ENCODE measurements at places on chromosomes 11 and 22.

- no peak for DNase-seq
These were observed 61.3 kb downstream of the RCN1 start for GRCh38 chr11:32152216-32152615.

GRCh38 chr22:37043828-37044538 is 7.6 kb upstream of the KCTD17 start:
- DNase-seq = peak; percentile 90

DNA sequence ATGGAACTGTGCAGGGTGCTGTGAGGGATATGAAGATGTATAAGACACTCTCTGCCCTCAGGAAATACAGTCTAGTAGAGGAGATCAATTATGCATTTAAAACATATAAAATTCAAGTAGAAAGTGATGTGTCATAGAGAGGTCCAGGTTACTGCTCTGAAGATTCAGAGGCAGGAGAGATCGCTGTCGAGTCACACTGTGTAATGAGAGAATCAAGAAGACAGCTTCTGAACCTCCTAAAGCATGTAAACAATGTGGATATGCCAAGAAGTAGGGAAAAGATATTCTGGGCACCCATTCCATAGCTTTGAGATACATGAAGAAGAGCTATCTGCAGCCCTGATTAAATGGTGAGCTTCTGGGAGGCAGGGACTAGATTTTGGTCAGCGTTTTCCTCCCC is 16.7 kb downstream of the SSH3 start:
- no peak for DNase-seq

- no peak for DNase-seq
These were observed 121.1 kb downstream of the KIRREL3 start for GRCh38 chr11:126879516-126879915.

- DNase-seq = no peak
These were observed 15.1 kb downstream of the STX3 start for GRCh38 chr11:59770319-59770718.

DNA sequence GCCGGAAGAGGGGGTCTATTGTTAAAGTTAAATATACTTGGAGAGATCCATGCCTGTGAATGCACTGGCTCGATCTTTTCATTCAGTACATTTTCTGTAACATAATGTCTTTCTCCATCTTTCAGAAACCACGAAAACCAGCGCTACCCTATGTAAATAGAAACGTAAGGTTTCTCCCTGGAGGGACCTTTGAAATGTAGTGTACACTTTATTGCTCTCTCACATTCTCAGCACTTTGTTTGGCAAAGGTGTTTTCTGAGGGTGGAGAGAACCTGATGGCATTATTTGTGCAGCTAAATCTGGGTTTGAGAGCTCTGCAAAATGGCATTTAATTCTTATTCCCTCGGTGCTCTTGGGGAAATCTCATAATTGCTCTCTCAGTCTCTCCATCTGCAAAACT is 468.4 kb downstream of the NELL1 start:
- no peak for DNase-seq

- DNase-seq = no peak
These were observed 29.2 kb upstream of the PDE2A start for GRCh38 chr11:72703267-72704008.

- peak; percentile 52 for DNase-seq
These were observed 5.9 kb upstream of the BDNF start for GRCh38 chr11:27705873-27706820.

- DNase-seq = no peak
These were observed 50.1 kb downstream of the DNHD1 start for GRCh38 chr11:6547177-6547576.

- DNase-seq = no peak
These were observed 47.1 kb downstream of the PLEKHA7 start for GRCh38 chr11:16966930-16967671.

DNA sequence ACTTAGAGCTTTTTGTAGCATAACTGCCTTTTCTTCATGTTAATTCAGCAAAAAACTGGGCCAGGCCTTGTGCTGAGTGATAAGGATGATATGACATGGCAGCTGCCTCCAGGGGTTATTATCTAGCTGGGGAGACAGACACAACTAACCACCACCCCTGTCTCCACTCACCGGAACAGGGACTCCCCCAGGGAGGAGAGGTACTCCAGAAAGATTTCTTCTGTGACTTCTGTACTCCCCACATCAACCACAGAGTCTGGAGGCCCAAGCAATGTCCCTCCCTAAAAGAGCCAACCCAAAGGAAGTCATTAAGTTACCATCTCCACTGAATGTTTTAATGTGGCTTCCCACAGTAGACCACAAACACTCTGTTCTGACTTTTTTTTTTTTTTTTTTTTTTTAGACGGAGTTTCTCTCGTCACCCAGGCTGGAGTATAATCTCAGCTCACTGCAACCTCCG is 14.3 kb upstream of the PMM1 start:
- peak; percentile 97 for DNase-seq

GRCh38 chr11:81963018-81963417 is 770.6 kb downstream of the FAM181B start:
- peak; percentile 47 for DNase-seq

DNA sequence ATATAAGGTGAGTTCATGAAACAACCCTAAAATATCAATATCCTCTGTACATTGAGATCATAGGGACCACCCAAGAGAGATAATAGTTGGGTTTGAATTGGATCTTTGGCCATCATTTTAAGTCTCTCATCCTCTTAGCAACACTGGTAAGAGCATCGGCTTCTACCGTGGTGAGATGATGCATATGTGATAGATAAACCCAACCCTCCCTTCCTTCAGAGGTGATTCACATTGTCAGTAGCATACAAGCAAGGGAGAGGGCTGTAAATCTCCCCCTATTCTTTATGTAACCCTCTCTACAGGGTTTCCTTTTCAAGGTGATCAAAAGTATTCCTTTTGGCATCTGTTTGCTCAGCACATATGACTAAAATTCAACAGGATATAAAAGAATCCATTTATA is 102.4 kb upstream of the MTMR2 start:
- no peak for DNase-seq

GRCh38 chr11:130403967-130404366 is 24.4 kb downstream of the ADAMTS8 start:
- DNase-seq = no peak

GRCh38 chr11:109034339-109034696 is 369.4 kb downstream of the DDX10 start:
- DNase-seq = no peak

GRCh38 chr11:73931039-73931645 is 19.7 kb upstream of the DNAJB13 start:
- peak; percentile 88 for DNase-seq

DNA sequence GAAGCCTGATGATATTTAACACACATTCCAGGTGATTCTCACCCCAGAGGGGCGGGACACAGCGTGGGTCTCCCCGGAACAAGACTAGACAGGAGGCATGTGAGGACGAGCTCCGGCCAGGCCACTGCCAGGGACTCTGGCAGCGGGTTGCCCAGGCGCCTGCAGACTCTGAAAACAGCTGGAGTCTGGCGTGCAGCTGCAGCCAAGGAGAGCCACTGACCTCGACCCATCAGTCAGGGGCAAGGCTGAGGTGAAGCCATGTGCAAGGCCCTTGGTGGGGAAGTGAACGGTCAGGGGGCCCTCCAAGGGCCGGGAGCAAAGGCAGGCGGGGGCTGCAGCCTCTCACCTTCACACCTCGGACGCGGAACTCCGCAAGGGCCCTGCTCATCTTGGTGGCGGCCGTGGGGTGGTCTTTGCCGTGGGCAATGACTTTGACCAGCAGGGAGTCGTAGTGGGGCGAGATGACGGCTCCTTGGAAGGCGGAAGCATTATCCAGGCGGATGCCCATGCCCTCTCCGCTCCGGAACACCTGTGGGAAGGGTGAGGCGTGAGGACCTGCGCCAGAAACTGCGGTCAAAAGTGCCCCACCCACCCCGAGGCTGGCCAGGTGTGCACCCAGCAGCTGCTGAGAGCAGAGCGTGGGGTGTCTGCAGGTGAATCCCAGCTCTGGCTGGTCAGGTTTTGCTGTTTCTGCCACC is 6.7 kb downstream of the LRFN4 start:
- DNase-seq = no peak

- DNase-seq = no peak
These were observed 84.7 kb downstream of the ABTB2 start for GRCh38 chr11:34273099-34273498.

DNA sequence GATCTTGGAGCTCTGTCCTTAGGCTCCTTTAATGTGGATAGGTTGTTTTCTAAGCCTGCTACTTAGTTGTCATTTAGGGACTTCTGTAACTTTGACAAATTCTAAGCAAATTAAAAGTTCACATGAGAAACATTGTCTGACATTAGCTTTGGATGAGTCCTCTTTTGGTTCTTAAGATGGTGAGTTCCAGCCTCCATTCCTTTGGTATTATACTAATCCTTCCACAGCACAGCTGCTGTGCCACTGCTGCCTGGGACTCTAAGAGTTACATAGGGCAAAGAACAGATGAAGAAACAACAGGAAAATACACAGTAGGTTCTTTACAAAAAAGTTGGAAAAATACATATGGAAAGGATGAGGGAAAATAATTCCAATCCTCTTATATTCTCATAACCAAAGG is 25.3 kb upstream of the PIK3C2A start:
- DNase-seq = no peak

GRCh38 chr11:45494738-45495137 is 170.7 kb downstream of the CHST1 start:
- DNase-seq = no peak

DNA sequence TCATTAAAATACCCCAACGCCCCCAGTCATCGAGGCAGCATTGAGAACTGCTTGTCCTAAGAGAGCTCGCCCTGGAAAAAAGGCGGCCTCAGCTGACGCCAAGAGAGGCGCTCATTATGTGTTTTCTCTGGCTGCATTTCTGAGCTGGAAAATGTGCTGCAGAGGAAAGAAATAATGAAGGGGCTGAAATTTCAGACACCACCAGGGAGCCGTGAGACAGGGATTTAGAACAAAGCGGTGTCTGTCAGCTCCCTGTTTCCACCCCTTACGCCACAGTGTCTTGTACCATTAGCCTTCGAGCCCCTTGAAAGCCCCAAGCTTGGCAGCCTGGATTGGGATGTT is 14.4 kb downstream of the USH1C start:
- no peak for DNase-seq

- no peak for DNase-seq
These were observed 30.5 kb downstream of the IFT27 start for GRCh38 chr22:36745301-36745995.
